ENCODE measurements at places on chromosomes 7 and 10.

DNA sequence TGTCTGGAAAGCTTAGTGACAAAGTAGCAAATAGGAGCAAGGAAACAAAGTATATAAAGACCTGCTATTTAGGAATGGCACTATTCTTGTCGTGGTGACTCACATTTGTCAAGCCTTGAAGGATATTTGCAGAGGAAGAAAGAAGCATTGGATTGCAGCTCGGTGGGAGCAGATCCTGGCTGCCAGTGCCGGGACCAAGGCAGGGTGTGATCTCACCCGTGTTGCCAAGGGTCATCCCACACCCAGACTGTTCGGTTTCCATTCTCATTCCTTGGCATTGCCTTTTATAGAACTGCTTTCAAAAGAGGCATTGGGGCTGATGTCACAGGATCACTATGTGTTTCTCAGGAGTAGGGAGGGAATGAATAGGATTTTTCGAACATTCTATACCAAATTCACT is 176.2 kb downstream of the GALNT17 start:
- DNase-seq: peak; percentile 86
- peak overlapping the region; percentile 18 for H3K27ac ChIP-seq
- H3K27me3 ChIP-seq: no peaks in the 10 kb centered on the region
- no peak overlapping the region for H3K4me3 ChIP-seq
- H3K4me1 ChIP-seq: peaks cover 4% of the 10 kb centered on the region

- H3K4me1 ChIP-seq: peaks cover 18% of the 10 kb centered on the region
- no peaks in the 10 kb centered on the region for H3K36me3 ChIP-seq
- no peak overlapping the region for H3K27ac ChIP-seq
- H3K4me3 ChIP-seq: no peak overlapping the region
- DNase-seq: no peak
These were observed 1.5 kb downstream of the BZW2 start for GRCh38 chr7:16647435-16647960.

- no peaks in the 10 kb centered on the region for H3K27me3 ChIP-seq
- no peaks in the 10 kb centered on the region for H3K36me3 ChIP-seq
- H3K4me1 ChIP-seq: peaks cover 30% of the 10 kb centered on the region
- H3K27ac ChIP-seq: no peak overlapping the region
These were observed 1.5 kb downstream of the GSDME start for GRCh38 chr7:24755541-24756407.

DNA sequence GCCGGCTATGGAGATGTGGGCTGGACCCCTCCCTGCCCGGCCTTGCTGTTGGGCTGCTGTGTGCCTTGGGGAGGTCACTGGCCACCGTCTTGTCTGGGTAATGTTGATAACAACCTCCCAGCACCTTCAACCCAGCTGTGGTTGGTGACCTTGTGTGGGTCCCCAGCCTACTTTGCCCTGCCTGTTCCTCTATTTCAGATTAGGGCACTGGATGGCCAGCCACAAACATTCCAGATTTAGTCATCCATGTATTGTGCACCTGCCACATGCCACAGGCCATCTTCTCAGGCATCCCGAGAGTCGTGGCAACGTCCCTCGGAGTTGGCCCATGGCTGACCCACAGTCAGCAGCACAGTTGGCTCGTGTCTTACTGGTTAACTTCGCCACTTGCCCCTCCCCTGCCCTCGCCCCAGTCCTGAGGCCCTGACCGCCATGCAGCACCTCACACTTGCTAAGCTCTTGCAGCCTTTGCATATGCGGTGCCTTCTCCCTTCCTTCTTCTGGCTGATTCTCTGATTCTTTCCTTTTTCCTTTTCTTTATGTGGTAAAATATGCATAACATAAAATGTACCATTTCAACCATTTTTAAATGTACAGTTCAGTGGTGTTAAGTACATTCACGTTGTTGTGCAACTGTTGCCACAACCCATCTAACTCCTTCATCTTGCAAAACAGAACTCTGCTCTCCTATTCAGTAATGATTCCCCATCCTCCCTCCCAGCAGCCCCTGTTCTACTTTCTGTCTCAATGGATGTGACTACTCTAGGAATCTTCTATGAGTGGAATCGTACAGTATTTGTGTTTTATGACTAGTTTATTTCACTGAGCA is 60.6 kb downstream of the PRF1 start:
- H3K27ac ChIP-seq: no peak overlapping the region
- no peak overlapping the region for H3K4me3 ChIP-seq
- H3K36me3 ChIP-seq: no peaks in the 10 kb centered on the region
- no peaks in the 10 kb centered on the region for H3K27me3 ChIP-seq

DNA sequence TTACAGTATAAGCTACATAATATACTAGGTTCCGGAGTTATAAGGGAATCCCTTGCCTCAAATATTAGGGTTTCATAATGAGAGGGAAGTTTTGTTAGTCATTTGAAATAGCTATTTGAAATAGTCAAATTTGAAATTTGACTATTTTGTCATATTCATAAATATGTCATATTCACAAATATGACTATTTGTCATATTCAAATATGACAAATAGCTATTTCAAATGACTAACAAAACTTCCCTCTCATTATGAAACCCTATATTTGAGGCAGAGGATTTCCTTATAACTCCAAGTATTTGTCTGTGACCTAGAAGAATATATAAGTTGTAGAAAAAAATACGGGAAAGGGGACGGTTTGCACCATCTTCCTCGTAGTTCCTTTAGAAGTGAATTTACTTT is 76.6 kb downstream of the HDAC9 start:
- no peaks in the 10 kb centered on the region for H3K36me3 ChIP-seq
- DNase-seq: no peak
- H3K4me3 ChIP-seq: no peak overlapping the region
- no peaks in the 10 kb centered on the region for H3K27me3 ChIP-seq

GRCh38 chr10:84294766-84295447 is 33.5 kb upstream of the CCSER2 start:
- DNase-seq: no peak
- no peaks in the 10 kb centered on the region for H3K27me3 ChIP-seq
- H3K36me3 ChIP-seq: no peaks in the 10 kb centered on the region
- H3K4me3 ChIP-seq: no peak overlapping the region
- no peaks in the 10 kb centered on the region for H3K4me1 ChIP-seq
- H3K27ac ChIP-seq: no peak overlapping the region

DNA sequence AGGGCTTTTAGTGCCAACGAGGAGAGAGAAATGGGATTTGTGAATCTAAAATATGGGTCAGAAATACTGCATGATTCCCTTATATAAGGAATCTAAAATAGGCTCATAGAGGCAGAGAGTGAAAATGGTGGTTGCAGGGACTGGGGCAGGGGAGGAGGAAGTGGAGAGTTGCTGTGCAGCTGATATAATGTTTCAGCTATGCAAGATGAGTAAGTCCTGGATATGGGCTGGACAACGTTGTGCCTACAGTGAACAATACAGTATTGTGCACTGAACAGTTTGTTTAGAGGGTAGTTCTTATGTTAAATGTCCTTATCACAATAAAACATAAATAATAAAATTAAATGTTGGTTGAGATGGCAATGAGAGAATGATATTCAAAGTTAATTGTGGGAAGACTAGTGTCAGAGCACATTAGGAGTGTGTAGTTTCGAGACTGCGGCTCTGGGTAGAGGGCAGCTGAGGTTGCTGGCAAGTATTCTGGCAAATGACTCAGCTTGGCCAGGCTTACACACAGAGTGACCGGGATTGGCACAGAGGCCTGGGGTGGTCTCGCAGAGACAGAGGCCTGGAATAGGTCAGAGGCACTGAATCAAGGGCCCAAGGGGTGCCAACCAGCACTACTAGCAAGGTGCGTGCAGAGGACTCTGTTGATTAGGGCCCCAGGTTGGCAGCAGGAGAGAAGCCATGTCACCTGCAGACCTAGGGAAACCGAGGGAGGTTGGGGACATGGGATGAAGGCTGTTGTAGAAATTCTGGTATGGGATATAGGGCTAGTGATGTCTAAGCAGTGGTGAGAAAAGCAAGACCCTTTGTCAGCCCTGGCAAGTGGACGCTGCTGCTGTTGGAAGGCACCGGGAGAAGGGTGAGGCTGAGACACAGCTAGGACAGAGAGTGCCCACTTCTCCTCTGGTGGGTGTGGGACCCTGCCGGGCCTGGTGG is 2.8 kb upstream of the DEPP1 start:
- DNase-seq: peak; percentile 70
- H3K27ac ChIP-seq: peak overlapping the region; percentile 88
- H3K4me3 ChIP-seq: no peak overlapping the region
- peaks cover 63% of the 10 kb centered on the region for H3K4me1 ChIP-seq

GRCh38 chr7:20320322-20320721 is 10.4 kb upstream of the ITGB8 start:
- no peak overlapping the region for H3K4me3 ChIP-seq
- no peaks in the 10 kb centered on the region for H3K4me1 ChIP-seq
- no peaks in the 10 kb centered on the region for H3K36me3 ChIP-seq
- DNase-seq: no peak
- H3K27me3 ChIP-seq: no peaks in the 10 kb centered on the region

GRCh38 chr10:116948530-116948870 is 56.5 kb downstream of the SHTN1 start:
- no peak overlapping the region for H3K4me3 ChIP-seq
- DNase-seq: no peak

DNA sequence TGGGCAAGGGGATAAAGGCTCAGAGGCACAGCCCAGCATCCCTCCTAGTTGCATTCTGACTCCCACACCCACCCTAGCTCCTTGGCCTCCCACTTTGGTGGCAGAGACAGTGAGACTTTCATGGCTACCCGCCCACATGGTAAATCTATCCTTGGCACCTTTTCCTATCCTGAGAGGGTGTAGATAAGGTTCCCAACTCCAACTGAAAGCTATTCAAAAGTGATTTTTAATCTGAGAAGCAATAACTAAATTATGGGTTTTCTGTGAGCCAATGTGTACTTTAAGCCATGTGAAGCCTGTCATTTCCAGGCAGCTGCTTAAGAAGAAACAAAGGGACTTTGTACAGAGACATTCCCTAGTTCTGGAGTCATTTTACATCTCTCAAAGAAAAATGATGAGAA is 9.1 kb downstream of the LAMB1 start:
- H3K27ac ChIP-seq: no peak overlapping the region
- H3K36me3 ChIP-seq: no peaks in the 10 kb centered on the region
- DNase-seq: no peak
- no peaks in the 10 kb centered on the region for H3K27me3 ChIP-seq

DNA sequence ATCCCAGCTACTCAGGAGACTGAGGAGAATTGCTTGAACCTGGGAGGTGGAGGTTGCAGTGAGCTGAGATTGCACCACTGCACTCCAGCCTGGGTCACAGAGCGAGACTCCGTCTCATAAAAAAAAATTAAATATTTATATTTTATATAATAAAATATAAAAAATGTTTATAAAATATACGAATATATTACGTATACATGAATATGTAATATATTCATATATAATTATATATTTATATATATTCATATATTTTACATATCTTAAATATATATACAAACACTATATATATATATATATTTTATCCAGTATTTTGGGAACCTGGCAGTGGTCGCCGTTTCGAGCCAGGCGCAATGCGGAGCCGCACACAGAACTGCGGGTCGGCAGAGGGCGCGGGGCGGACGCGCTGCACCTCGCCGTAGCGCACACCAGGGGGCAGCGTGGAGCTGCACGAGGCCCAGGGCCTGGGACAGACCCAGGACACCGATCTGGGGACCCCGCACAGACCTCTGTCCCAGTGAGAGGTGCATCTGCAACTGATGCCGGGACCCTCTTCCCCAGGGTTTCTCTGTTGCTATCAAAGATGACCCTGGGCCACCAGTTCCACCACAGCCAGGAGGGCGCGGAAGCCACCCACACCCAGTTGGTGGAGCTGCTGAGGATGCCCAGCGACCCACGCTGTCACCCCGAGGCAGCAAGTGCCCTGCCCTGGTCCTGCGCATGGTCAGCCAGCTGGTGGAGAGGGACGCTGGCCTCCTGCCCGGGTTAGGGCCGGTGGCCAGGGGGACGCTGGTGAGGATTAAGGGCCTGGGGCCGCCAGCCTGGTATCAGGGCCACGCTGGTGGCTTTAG is 22.7 kb downstream of the AP5Z1 start:
- peaks cover 4% of the 10 kb centered on the region for H3K4me1 ChIP-seq
- H3K4me3 ChIP-seq: no peak overlapping the region
- no peak overlapping the region for H3K27ac ChIP-seq
- no peaks in the 10 kb centered on the region for H3K27me3 ChIP-seq
- H3K36me3 ChIP-seq: no peaks in the 10 kb centered on the region

DNA sequence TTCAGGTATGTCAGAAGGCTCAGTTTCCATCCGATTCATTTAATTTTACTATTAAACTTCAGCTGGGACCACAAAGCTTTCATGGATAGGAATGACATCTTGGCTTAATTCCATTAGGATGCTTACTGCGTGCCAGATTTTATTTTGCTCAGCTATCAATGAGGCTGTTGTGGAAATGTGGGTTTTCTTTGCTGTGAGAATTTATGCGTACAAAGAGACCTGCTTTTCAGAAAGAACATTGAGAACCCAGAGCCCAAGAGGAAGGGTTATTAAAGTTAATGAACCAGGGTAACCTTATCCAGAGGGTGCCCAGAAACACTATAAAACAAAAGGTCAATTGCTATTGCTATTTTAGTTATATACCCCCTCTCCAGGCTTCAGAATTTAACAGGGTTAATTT is 98.3 kb downstream of the MKLN1 start:
- H3K4me3 ChIP-seq: no peak overlapping the region
- no peaks in the 10 kb centered on the region for H3K36me3 ChIP-seq
- no peaks in the 10 kb centered on the region for H3K27me3 ChIP-seq
- DNase-seq: no peak
- peaks cover 30% of the 10 kb centered on the region for H3K4me1 ChIP-seq
- H3K27ac ChIP-seq: peak overlapping the region; percentile 73

DNA sequence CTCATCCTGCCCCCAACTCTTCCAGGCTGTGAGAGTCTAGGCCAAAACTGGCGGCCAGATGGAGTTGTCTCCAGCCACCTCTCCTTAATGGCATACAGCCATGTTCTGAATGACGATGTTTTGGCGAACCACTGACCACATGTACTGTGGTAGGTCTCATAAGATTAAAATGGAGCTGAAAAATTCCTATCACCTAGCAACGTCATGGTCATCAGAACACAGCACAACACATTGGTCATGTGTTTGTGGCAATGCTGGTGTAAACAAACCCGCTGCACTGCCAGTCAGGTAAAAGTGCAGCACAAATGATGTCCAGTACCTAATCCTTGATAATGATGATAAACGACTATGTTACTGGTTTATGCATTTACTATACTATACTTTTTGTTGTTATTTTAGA is 290.0 kb upstream of the MKI67 start:
- H3K4me1 ChIP-seq: no peaks in the 10 kb centered on the region
- no peak overlapping the region for H3K27ac ChIP-seq
- no peak overlapping the region for H3K4me3 ChIP-seq
- DNase-seq: no peak
- no peaks in the 10 kb centered on the region for H3K27me3 ChIP-seq
- H3K36me3 ChIP-seq: no peaks in the 10 kb centered on the region

- H3K36me3 ChIP-seq: no peaks in the 10 kb centered on the region
- no peak for DNase-seq
- no peaks in the 10 kb centered on the region for H3K27me3 ChIP-seq
These were observed 416.2 kb upstream of the GHITM start for GRCh38 chr10:83723080-83723479.
